H7 (cell line): ENCODE measurements at places on chromosomes 11 and 22. TPM values are rescaled to one million over a fixed set of nuclear protein-coding genes. Genes with fewer than 3 reads are reported as not detected.

GRCh38 chr22:49617866-49618676, 209.6 kb downstream of the BRD1 start:
- peak; percentile 34 for DNase-seq

GRCh38 chr11:77410076-77410827, 63.6 kb downstream of the PAK1 start:
- no peak for DNase-seq

GRCh38 chr11:11077898-11078297, 220.0 kb upstream of the ZBED5 start:
- DNase-seq, result no peak

DNA sequence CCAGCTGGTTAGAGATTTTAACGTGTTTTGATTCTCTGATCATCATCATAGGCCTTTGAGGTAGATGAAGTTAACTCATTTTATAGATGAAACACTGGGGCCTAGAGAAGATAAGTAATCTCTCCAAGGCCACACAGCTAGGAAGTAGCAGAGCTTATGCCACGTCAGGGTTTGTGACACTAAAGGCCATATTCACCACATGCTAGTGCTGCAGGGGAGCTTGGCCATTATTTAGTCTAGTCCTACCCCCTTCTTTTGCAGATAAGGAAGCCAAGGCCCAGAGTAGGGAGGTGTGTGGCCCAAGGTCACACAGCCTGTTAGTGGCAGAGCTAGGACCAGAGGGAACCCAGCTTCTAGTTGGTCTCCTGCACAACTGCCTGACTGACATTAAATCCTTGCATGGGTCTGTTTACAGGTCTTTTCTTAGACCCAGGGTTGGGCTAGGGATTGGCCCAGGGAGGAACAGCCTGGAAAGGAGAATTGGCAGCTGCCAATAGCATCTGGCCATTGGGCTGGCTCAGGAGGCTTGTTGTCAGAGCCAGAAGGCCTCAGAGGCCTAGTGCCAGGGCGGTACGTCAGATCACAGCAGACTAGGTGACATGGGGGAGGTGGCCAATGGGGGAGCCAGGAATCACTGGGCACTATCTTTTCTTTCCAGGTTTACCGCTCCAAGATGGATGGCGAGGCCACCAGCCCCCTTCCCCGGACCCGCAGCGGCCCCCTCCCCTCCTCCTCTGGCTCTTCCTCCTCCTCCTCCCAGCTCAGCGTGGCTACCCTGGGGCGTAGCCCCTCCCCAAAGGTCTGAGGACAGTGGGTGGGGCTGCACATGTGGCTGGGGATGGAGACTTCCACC, 36.0 kb downstream of the PHLDB1 start:
- DNase-seq, result no peak

DNA sequence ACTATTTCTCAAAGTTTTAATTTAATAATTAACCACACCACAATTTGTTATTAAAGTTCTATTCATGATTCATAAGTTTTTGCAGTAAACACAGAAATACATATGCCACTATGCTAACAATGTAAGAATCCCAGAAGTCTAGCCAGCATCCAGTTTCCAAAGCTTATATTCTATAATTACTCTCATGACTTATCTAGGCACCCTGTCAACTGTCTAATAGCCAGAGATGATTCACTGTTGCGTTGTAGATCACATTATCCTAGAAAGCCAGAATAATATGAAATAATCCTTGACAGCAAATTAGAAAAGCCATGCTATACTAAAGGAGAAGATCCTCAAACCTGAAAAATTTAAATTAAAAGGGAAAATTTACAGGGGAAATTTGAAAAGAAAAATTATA, 141.0 kb downstream of the SOX6 start:
- DNase-seq, result no peak

BRD1 gene
- 24.9 and 29.5 TPM in 2 replicates for total RNA-seq

ATF4 gene
- total RNA-seq, result 466 and 503 TPM in 2 replicates

PVALB gene
- 3.8 and 6.8 TPM in 2 replicates for total RNA-seq

GNB1L gene
- total RNA-seq, result 31.4 and 38.2 TPM in 2 replicates
